ENCODE measurements at places on chromosomes 7 and 10. TPM values are rescaled to one million over a fixed set of nuclear protein-coding genes. Genes with fewer than 3 reads are reported as not detected.

CAV2 gene
- total RNA-seq: 11.8 TPM

MMD2 gene
- not detected for total RNA-seq

FZD8 gene
- total RNA-seq: 0.83 TPM

UBN2 gene
- 21.3 TPM for total RNA-seq

HOXA13 gene
- total RNA-seq: not detected

STEAP4 gene
- 2.9 TPM for total RNA-seq

SPACDR gene
- not detected for total RNA-seq

MALSU1 gene
- total RNA-seq: 15.7 TPM

AKR1C8 gene
- 0.53 TPM for total RNA-seq

RADIL gene
- total RNA-seq: 2.4 TPM

EEF1AKMT2 gene
- 19.6 TPM for total RNA-seq

FAM107B gene
- 39.9 TPM for total RNA-seq

PPP2R2D gene
- total RNA-seq: 87.5 TPM

TUBB8 gene
- total RNA-seq: not detected

DNA sequence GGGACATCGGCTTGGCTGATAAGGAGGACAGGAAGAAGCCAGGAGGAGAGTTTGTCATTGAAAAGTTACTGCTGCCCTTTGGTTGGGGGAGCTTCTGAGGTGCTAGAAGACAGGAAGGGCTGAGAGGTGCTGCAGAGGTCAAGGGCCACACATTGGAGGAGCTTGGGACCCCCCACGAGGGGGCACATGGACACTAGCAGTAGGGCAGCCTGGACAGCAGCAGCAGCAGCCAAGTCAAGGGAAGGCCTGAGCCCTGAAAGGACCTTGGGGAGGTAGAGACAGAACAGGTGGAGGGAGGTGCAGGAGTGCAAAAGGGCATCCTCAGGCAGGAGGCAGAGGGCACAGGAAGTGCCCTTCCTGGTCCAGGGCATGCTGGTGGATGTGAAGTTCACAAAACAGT lies 439.7 kb upstream of the IGFBP3 start:
- DNase-seq: no peak

- no peak for DNase-seq
Observed at GRCh38 chr10:105986912-105987635, 1177.4 kb downstream of the SORCS1 start.

- no peak for DNase-seq
Observed at GRCh38 chr7:123666492-123666891, 10.8 kb downstream of the LMOD2 start.

DNA sequence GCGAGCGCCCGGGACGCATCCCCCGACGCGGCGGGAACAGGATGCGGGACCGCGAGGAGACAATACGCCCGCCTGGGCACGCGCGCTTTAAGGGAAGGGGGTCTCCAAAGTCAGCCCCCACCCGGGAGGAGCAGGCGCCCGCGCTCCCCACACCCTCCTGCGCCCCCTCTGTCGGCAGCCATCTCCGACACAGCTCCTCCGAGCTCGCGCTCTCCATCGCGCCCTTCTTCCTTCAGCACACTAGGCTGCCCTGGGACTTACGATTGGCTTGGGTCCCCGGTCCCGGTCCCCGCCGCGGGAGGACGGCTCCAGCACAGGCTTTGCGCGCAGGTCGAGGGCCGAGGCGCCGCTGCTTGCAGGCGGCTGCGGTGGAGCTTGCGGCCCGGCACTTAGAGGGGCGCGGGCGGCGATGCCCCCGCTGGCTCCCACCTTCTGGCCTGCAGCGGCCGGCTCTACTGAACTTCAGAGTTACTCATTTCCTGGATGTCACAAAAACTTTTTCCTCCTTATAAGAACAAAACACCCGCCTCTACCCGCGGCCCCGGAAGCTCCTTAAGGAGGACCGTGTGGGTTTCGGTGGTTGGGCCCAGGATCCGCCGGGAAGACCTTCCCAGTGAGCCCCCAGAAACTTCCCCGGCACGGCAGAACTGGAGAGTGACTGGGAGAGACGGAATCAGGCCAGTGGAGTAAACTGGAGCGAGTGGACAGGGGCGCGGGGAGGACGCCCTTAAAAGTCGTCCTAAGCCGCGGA lies at the start of gene ITPRIP:
TSS of gene ITPRIP (minus strand) at position 481 of the 751 bp plus-strand sequence. CDS start 22,414 bp downstream, outside the sequence.
- peak; percentile 85 for DNase-seq

DNA sequence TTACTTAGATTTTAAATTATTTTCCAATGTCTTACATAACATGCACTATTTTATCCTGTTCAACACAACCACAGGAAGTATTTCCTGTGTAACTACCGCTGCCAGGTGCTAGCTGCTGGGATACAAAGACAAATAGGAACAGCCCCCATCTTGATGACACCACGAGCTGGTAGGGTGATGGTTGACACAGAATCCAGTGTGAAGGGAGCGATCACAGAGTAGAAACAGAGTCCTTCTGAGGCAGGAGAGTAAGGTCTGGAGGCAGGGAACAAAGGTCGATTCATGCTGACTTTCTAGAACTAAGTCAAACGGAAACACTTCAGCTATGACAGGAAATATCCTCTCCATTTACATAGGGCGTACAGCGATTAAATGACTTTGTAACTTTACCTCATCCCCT lies 232.3 kb downstream of the ADAM12 start:
- no peak for DNase-seq

- DNase-seq: no peak
Observed at GRCh38 chr10:29811751-29812427, 177.1 kb upstream of the SVIL start.

GRCh38 chr10:120145107-120145506 lies 252.6 kb downstream of the SEC23IP start:
- DNase-seq: no peak

DNA sequence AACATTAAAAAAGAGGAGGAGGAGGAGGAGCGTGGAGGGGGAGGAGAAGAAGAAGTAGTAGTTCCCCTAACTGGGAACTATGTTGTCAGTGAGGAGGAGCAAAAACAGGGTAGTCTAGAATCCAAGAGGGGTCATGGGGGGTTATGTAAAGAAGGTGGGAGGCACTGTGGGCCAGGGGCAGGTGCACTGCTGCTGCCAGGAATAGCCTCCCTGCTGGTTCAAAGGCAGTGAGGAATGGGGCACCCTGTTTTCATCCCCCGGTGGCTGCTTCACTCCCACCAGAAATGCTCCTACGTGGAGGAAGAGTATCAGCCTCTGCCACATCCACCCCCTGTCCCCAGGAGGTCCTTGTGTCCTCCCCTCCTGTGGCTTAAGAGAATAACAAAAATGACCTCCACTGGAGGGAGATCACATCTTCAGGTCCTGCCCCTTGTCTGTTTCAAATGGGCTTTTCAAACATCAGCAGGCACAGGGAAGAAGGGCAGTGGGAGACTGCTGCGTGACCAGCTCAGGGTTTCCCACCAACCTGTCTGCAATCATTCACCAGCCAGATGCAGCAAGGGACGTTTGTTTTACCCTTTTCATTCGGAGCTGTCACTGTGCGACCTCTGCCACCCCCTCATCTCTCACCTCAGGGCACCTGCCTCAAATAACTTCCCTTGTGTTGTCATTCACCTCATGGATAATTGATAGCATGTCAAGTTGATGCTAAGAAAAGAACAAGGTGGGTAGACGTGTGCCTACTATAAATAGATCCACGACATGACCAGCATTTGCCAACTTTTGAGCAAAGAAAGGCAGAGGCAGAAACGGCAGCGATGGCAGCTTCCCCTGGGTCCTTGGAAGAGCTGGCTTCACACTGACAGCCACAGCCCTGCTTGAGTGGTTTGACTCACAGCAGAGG lies 92.6 kb downstream of the DGKI start:
- DNase-seq: no peak

DNA sequence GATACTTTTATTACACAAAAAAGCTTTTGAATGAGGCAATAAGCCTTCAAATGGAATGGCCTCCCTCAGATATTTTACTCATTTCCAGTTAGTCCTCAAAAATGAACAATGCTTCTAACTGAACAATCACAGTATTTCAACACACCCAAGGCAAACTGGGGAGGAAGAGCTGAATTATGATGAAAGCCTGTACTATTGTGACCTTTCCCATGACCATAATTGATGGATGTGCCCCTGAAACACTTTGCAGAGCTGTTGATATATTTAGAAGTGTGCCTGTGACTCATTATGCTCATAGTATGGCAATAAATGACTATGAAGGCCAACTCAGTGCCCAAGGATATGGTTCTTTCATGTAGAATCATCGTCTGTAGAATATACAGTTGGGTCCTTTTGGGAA lies 248.1 kb downstream of the AHR start:
- DNase-seq: no peak

- no peak for DNase-seq
Observed at GRCh38 chr7:3559278-3559677, 258.2 kb downstream of the SDK1 start.

GRCh38 chr10:111578076-111578475 lies 501.2 kb downstream of the ADRA2A start:
- no peak for DNase-seq

GRCh38 chr10:118663176-118663575 lies 67.7 kb upstream of the PRLHR start:
- no peak for DNase-seq

- no peak for DNase-seq
Observed at GRCh38 chr10:93687737-93688136, 14.7 kb downstream of the FRA10AC1 start.

DNA sequence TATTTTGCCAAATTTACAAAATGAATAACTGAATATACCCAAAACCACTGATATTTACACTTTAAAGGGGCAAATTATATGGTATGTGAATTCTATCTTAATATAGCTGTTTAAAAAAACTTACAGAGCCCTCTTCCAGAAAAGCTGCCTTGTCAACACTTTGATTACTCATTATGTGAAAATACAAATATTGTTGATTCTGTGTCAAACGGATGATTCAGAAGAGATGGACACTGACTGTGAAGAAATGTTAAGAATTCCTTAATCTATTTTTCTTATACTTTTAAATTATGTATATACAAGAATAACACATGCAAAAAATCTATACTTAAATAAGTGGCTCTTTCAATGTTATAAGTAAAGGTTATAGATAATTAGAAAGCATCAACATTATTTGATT lies 41.5 kb downstream of the SMURF1 start:
- no peak for DNase-seq

- DNase-seq: no peak
Observed at GRCh38 chr7:47778153-47778661, 170.1 kb downstream of the PKD1L1 start.

GRCh38 chr10:21511946-21512572 lies 13.4 kb downstream of the SKIDA1 start:
- no peak for DNase-seq

DNA sequence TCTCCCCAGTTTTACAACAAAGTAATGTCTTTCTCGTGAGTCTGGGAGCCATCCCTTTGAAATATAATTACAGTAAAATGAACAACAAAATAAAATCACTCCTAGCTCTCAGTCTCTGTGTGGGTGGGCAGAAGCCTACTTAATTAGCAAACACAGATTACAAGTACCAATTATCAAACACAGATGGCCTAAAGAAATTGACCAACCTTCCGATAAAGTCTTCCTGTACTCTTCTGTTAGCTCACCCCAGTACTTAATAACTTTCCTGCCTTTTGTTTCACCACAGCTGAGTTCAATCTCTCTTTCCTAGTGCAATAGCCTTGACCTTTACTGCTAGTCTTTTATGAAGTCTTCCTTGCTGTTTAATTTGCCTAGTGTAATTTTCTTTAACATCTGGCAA lies 719.2 kb upstream of the MBL2 start:
- DNase-seq: no peak

All from Peyer's patch (tissue), 4 donors.